ENCODE measurements at places on chromosomes 2 and 18.
A peak's percentile ranks its signal among the peaks of the same experiment; 100 is the strongest.

DNA sequence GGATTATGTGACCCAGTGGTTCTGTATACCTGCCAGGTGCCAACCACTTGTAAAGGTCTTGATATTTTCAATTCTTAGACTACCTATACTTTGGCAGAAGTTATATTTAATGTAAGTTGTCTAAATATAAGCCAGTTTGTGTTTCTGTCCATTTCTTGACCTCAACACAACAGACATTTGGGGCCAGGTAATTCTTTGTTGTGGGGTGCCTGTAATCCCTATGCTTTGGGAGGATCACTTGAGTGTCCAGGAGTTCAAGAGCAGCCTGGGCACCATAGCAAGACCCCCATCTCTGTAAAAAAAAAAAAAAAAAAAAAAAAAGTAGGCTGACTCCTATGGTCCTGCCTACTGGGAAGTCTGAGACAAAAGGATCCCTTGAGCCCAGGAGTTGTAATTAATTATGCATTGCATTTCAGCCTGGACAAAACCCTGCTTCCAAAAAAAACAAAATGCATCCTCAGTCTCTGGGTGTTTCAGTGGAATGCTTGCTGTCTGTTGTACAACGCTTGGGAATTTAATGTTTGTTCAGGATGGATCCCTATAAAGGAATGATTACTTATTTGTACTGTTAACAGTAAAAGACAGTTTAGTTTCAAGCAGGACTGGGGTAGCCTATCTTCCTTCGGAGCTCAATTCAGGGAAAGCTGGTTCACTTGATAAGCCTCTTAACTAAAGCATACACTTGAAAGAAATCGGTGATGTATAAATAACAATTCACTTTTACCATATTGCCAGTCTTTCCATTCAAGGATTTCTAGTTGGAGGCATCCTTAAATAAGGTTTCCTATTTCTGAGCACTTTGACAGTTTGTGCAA is 3.4 kb downstream of the RPS27A start:
- DNase-seq: no peak

DNA sequence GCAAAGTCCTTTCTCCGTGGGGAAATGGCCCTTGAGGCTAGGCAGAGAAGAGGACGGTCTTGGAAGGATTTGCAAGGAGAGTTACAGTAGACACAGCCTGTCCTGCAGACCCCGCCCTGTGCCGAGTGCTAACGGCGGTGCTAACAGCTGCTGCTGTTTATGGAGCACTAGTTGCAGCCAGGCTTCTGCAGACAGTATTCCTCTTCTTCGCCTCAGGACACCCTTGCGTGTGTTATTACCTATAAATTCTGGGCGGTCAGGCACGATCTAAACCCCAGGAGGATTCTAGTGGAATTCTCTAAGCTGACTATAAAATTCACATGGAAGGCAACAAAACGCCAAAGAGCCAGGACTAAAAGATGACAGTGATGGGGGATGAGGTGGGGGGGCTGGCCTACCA is 139.8 kb downstream of the GLI2 start:
- no peak for DNase-seq

GRCh38 chr2:20468549-20469500 is 22.0 kb downstream of the RHOB start:
- DNase-seq: no peak

DNA sequence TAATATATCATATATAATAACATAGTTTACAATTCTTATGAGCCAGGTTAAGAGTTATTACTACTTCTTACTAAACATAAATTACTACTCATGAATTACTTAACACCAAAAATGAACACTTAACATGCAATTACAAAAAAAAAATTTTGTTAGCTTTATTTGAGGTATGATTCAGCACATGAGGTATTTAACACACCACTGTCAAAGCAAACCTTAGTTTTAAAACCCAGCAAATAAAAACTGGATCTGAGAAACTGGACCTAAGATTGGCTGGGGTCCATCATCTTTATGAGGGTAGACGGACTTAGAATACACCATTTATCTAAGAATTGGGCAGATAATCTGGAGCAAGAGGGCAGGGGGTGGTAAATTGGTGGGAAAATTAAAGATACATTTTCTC is 81.8 kb upstream of the CREB1 start:
- no peak for DNase-seq

DNA sequence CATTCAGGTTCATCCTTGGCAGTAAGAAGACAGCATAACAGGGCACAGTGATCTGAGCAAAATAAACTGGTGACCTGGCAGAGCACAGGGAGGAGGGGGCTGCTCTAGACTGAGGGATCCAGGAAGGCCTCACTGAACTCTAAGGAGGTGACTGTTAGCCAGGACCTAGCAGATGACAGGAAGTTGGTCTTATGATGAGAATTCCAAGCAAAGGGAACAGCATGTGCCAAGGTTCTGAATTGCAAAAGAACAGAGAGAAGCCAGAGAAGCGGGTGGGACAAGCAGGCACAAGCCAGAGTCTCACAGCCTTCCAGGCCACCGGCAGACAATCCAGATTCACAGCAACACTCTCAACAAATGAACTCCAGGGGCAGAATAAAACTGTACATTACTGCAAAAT is 152.7 kb upstream of the PTPRM start:
- no peak for DNase-seq

- DNase-seq: no peak
These were observed 122.2 kb downstream of the ATP9B start for GRCh38 chr18:79191418-79191817.

DNA sequence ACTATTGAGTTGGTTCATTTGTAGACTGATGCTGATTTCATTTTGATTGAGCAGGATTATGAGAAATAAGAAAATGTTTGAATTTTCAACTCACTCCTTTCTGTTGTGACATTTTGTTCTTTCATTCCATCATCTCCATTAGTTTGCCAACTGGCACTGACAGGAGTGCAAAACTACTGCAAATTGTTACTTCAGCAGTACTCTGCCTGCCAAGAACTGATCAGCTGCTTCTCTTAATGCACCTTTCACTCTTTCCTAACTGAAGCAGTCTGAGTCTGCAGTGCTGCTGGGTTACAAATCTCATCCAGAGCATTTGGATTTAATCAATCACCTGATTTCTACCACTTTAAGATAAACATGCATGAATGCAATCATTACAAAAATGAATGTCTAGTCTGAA is 70.9 kb downstream of the TMEFF2 start:
- DNase-seq: no peak

DNA sequence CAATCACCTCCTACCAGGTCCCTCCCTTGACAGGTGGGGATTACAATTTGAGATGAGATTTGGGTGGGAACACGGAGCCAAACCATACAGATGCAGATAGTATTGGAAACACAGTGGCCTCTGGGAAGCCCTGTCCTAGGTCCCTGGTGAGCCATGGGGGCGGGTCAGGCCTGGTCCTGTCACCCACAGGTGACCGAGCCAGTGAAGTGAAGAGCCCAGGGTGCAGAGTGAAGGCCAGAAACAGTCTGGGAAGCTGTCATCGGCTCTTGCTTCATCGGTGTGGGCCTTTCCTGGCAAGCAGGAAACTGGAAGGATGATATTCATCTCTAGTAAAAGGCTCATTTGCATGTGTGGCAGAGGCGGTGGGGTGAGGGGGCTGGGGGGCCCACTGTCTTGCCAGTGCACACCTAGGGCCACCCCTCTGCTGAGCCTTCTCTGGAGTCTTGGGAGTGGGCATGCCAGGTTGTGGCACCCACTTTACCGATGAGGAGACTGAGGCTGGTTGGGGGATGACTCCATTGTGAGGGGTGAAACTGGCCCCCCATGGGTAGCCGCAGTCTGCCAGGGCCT is 290.6 kb downstream of the NDUFA10 start:
- DNase-seq: no peak

- no peak for DNase-seq
These were observed 55.7 kb downstream of the IRS1 start for GRCh38 chr2:226743915-226744314.

GRCh38 chr2:86254576-86255538 is 55.6 kb downstream of the MRPL35 start:
- DNase-seq: peak; percentile 3

GRCh38 chr2:177265824-177266817 is 1.6 kb upstream of the NFE2L2 start:
- DNase-seq: no peak

- DNase-seq: no peak
These were observed 489.3 kb upstream of the CHST9 start for GRCh38 chr18:27674411-27674810.

GRCh38 chr2:237296756-237297155 is 117.2 kb downstream of the COL6A3 start:
- DNase-seq: no peak

DNA sequence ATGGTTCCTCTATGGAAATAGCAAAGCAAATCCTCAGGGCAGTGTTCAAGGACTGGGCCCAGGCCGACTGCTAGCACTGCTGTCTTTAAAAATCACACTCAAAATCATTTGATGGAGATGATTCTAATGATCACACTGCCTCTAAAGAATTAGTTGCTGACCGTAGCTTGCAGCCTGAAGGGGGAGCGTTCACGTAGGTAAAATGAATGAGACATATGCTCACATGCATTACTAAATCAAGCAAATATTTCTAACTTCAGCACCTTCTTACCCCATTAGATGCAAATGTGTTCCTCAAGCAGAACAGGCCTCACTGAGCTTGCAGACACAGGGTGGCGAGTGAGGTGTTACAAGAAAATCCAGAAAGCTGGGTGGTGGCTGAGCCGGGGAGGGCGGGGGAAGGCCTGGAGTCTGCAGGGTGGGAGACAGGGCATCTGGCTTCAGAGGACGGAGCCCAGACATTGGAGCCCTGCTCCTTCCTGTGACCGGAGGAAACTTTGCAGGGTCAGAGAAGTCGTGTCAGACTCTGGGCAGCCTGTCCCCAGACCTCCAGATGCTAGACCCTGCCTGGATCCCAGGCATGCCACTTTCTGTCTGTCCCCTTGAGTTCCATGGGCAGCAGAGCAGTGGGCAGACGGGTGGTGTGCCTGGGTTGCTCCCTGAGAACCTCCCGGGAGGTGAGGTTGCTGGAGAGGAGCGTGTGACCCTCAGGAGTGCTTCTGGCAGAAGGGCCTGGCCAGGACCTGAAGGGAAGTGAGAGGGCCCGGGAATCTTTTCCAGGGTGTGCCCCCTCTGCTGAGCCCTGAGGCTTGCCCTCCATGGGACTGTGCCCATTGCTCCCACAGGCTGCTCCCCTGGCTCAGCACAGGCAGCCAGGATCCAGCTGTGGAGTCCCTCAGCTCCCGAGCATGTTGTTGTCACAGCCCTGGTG is 7.1 kb upstream of the NPPC start:
- no peak for DNase-seq

DNA sequence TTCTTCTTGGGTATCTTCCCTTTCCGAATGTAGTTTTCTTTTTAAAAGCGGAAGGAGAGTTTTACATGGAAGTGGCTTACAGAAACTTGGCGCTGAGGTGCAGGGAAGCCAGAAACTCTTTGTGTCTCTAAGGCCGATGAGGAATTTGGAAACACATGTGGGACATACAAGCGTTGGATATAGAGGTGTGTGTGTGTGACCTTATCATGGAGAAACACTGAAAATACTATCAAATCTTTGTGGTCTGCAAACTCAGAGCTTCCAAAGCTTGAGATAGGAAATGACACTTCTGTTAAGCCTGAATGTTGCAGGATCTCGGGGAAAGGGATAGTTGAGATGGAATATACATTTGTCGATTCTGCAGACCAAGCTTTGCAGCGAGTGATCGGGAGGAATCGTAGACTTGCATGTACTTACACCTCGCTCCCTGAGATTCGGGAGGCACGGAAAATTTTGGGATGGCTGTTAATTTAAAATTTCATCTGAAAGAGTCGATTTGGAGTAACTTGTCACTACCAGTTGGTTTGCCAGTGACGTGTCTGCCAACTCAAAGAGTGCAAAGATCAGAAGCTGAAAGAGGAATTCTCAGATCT is 1.0 kb downstream of the NAB1 start:
- peak; percentile 11 for DNase-seq

DNA sequence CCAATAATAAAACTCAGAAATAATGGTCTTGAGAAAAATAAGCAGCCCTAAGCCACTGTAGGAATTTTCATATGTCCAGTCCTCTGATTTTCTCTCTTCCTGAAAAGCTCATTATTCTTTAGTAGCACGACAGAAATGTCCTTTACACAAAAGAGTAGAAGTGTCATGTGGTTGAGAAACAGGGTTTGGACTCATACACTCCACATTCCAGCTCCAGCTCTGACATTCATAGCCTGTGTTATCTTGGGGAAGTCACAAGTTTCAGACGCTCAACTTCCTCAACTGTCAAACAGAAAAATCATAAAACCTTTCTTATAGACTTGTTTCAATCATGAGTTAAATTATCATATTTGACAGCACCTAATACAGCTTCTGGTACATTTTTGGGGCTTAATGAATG is 511.5 kb downstream of the TNS1 start:
- no peak for DNase-seq

DNA sequence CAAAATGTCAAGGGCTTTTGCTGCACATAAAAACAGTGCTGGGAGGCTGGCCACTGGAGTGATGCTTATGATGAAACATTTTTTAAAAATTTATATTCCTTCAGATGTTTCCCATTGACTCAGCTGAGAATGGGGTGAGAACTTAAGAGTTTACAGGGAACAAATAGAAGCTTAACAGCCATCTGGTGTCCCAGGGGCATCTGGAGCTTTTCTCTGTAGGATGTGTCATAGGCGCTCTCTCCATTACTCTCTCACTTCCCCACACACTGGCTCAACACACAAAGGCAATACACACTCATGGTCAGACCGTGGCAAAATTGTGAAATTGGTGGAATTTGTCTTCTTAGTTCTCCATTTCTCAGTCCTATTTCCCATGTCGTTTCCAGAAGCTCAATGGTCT is 783.1 kb upstream of the LRRTM1 start:
- no peak for DNase-seq

GRCh38 chr2:108612514-108613183 is 78.4 kb downstream of the LIMS1 start:
- DNase-seq: no peak

DNA sequence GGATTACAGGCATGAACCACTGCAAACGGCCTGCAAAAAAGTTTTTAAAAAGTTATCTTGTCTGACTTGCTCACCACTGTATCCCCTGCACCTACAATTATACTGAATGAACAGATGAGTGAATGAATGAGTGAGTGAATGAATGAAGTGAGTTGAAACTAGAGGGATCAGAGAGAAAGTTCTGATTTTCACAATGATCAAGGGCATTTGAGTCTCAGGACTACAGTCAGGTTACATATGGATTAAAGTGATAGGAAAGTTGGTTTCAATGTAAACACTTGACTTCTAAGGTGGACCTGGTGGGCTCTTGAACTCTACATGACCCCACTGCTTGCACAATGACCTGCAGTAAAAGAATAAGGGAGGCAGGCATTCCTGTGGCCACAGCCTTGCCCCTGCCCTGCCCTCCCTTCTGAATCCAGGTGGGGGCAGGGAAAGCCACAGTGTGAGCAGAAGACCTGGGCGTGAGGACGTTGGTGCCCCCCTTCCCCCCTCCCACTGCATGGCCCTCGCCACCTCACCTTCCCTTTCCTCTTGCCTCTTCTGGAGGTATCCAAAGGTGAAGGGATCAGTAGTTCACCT is 10.7 kb downstream of the C2orf80 start:
- DNase-seq: no peak

- DNase-seq: peak; percentile 89
These were observed at the start of gene ST8SIA5 for GRCh38 chr18:46756559-46757201. TSS of gene ST8SIA5 (minus strand) at chr18:46757053. CDS start at chr18:46756508, 545 bp downstream.

- no peak for DNase-seq
These were observed 118.8 kb upstream of the RBMS1 start for GRCh38 chr2:160612266-160612856.

GRCh38 chr2:205511641-205512040 is 170.7 kb upstream of the NRP2 start:
- DNase-seq: no peak

Data from NCI-H1092 treated with DMSO at 0.1 percent for 48 hours (cell line).